ENCODE measurements at places on chromosomes 7 and 10. TPM values are rescaled to one million over a fixed set of nuclear protein-coding genes. Genes with fewer than 3 reads are reported as not detected.

ACBD7 gene
- total RNA-seq, result 1.1 TPM

DNA sequence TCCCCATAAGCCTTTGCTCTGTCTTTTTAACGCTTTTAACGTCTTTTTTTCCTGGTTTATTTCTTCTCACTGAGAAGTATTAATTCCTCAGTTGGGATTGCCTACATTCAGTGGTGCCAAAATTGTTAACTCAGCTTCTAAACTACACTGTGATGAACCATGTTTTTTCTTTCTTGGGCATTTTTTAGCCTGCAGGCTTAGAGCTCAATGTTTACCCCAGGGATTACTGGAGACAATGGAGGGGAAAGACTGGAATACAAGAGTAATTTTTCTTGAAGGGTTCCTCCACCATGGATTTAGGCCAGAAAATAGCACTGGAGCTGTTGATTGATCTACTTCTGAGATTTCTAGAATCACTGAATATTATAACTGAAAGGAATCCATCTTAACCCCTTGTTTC, 19.8 kb downstream of the STAMBPL1 start:
- DNase-seq, result no peak

DNA sequence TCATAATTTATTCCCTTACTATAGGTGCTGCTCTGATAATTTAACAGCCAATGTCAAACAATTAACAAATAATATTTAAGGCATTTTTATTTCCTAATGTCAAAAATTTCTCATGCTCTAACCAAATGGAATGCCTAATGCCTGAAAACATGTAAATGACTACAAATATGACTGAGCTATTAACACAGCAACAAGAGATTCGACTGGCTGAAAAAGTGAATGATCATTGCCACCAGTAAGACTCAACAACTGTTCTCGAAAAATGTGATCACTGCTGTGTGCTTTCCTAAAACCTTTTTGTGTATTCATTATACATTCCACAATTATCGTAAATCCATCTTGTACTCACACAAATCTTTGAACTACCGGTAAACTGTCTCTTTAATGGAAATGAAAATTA, 118.7 kb downstream of the NPY start:
- DNase-seq, result no peak

HOXA1 gene
- 0.80 TPM for total RNA-seq

PHKG1 gene
- total RNA-seq, result 4.3 TPM

- no peak for DNase-seq
These were observed 367.2 kb upstream of the GALNT17 start for GRCh38 chr7:70764701-70765208.

CHCHD3 gene
- 52.1 TPM for total RNA-seq

RBM20 gene
- 3.1 TPM for total RNA-seq

DNA sequence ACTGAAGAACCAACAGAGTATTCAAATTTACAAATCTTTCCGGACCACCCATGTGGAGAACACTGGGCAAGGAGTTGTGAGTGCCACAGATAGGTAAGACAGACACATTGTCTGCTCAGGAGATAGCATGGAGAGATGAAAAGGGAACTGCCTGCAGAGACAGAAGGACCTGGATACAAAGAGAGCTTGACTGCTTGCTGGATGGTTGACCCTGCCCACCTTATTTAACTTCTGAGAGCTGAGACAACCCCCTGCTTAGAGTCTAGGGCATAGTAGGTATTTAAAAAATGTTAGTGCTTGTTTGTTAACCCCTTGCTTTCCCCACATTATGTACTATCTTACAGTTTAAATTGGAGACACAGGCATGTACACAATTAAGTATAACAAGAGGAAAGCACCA, 314.1 kb downstream of the THSD7A start:
- DNase-seq, result no peak

- no peak for DNase-seq
These were observed 109.7 kb downstream of the RAMP3 start for GRCh38 chr7:45267262-45267661.

ABCC2 gene
- total RNA-seq, result 2.0 TPM

GRCh38 chr10:72694476-72695369, 2.8 kb downstream of the MCU start:
- no peak for DNase-seq

MMD2 gene
- not detected for total RNA-seq

- DNase-seq, result no peak
These were observed 1.2 kb downstream of the PLEKHA1 start for GRCh38 chr10:122375679-122376160.

DNA sequence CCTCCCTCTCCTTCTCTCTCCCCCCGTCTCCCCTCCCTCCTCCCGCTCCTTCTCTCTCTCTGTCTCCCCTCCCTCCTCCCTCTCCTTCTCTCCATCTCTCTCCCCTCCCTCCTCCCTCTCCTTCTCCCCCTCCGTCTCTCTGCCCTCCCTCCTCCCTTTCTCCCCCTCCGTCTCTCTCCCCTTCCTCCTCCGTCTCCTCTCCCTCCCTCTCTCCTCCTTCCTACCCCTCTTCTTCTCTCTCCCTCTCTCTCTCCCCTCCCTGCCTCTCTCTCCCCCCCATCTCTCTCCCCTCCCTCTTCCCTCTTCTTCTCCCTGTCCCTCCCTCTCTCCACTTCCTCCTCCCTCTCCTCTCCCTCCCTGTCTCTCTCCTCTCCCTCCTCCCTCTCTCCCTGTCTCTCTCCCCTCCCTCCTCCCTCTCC, 32.2 kb downstream of the AP5Z1 start:
- no peak for DNase-seq

UBN2 gene
- 12.8 TPM for total RNA-seq

DNA sequence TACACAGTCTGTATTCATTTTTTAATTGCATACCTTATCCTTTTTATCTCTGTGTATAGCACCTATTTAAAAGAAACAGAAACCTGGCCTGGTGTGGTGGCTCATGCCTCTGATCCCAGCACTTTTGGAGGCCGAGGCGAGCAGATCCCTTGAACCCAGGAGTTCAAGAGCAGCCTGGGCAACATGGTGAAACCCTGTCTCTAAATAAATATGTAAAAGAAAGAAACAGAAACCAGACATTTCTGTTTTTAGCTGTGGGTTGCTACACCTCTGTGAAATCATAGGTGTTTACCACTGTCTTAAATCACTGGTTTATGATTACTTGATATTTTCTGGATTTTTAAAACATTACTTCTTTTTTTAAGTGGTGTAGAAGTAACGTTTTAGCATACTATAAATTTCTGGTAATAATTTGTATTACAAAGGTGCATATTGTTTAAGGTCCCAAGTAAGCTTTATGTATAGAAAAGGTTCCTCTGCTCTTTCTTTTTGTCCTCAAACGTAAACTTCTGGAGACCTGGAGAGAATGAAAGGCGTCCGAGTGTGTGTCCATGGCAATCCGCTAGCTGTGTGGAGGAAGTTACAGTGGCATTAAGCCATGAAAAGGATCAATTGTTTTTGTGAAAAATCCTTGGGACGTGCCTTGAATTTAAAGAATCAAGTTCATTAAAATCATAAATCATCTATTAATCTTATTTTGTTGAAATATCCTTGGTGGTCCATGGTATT, 41.1 kb downstream of the PTPRZ1 start:
- no peak for DNase-seq

DNA sequence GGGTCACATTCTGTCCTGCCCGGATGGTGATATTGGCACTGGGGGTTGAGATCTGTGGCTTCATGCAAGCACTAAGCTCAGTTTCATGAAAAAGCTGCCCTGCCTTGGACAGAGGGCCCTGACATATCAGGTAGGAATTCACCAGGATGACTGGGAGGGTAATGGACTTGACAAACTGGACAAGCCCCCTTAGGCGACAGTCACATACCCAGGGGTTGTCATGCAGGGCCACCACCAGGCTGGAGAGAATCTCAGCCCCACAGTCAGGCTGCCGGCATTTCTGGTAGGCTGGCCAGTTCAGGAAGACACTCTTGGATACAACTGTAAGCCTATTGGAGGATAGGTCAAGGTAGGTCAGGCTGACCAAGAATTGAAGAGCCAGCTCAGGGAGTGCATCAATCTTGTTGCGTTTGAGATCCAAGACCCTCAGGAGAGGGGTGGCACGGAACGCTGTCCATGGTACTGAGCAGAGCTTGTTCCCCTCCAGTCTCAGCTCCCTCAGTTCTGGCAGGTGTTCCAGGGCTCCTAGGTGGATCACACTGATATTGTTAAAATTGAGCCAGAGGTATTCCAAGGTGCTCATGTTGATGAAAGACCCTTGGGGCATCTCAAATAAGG, 824 bp downstream of the LRIT2 start:
- no peak for DNase-seq

DNA sequence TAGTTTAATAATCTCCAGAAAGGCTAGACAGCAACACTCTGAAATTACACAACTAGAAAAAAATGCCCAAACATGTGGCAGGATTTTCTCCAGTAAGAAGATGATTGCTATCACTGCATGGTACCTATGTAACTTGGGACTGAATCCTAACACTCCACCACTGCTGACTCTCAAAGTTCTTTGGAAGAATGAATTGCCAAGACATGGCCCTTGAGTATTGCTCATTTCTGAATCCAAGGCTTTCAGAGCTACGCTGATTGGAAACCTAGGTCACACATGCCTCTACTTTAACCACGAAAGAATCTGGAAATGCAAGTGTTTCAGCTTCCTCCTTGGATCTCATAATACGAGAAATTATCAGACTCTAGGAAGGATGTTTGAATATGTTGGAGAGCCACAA, 167.5 kb upstream of the CELF2 start:
- no peak for DNase-seq

DPCD gene
- 25.9 TPM for total RNA-seq

COL26A1 gene
- not detected for total RNA-seq

DNA sequence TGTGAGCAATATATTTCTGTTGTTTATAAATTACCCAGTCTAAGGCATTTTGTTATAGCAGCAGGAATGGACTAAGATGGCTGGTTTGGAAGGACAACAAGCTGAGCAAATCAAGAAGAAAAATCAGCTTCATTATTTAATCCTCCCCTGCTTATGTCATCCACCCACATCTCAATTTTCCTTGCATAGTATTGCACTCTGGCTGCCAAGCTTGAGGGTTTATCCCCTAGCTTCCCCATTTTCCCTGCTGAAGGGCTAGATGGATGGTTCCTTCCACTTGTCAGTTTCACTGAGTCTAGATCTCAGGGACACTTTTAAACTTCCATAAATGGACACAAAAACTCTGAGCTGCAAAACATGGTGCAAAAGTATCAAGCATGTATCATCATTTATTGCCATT, 75.2 kb upstream of the LAMB4 start:
- DNase-seq, result no peak

CPVL gene
- total RNA-seq, result 44.2 TPM

GRCh38 chr10:95391164-95391563, 100.4 kb upstream of the PDLIM1 start:
- no peak for DNase-seq

GRCh38 chr7:39754326-39755120, 131.2 kb downstream of the RALA start:
- DNase-seq, result no peak

DNA sequence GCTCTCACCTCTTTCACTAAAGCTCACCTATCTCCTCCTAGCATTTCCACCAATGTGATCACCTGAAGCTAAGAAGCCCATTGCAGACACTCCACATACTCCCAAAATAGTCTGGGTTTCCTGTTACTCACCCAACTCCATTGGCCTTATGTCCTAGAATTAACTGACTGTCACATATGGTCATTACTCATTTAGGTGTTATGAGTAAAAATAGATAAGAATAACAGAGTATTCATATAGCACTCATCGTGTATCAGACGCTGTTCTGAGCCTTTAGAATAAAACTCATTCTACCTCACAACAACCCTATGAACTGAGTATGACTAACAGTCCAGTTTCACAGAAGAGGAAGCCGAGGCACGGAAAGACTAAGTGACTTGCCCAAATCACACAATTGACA, 174.2 kb upstream of the NPVF start:
- DNase-seq, result no peak

GRCh38 chr7:80453699-80454340, 58.0 kb downstream of the GNAT3 start:
- DNase-seq, result no peak

DNA sequence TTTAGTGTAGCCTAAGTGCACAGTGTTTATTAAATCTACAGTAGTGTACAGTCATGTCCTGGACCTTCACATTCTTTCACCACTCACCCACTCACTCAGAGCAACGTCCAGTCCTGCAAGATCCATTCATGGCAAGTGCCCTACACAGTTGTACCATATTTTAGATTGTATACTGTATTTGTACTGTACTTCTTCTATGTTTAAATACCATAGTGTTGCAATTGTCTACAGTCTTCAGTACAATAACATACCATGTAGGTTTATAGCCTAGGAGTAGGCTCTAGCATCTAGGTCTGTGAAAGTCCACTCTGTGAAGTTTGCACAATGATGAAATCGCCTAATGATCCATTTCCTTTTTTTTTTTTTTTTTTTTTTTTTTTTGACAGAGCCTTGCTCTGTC, 12.0 kb downstream of the EEPD1 start:
- DNase-seq, result no peak

All from breast epithelium (tissue), 4 donors.